ENCODE measurements at places on chromosomes 1 and 21.
A peak's percentile ranks its signal among the peaks of the same experiment; 100 is the strongest.

- no peaks in the 10 kb centered on the region for H3K4me1 ChIP-seq
- no peaks in the 10 kb centered on the region for H3K36me3 ChIP-seq
- DNase-seq: no peak
- no peaks in the 10 kb centered on the region for H3K27me3 ChIP-seq
Measured at GRCh38 chr1:162107911-162108310, 38.4 kb downstream of the NOS1AP start.

GRCh38 chr1:39105841-39106765, 80.0 kb downstream of the NDUFS5 start:
- peaks cover 22% of the 10 kb centered on the region for H3K4me1 ChIP-seq
- DNase-seq: no peak
- peak overlapping the region; percentile 52 for H3K27ac ChIP-seq

GRCh38 chr1:17176306-17177061, 28.4 kb upstream of the PADI1 start:
- DNase-seq: no peak
- H3K4me3 ChIP-seq: no peak overlapping the region
- no peak overlapping the region for H3K27ac ChIP-seq
- no peaks in the 10 kb centered on the region for H3K4me1 ChIP-seq
- H3K27me3 ChIP-seq: no peaks in the 10 kb centered on the region
- no peaks in the 10 kb centered on the region for H3K36me3 ChIP-seq

DNA sequence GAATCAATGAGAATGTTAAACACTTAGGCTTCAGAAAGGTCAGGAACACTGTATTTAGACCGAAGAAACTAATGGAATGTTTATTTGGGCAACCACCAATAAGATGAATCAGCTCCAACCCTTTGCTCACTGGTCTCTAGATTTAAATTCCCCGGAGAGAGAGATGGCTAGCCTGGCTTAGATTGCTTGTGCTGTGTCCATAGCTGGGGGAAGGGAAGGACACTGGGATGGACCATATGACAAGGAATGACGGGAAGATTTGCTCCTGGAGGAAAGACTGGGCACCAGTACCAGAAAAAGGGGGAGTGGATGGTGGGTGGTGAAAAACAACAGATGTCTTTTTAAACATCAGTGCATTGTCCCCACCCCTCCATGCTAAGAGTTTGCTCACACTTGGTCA, 426.6 kb downstream of the DUSP10 start:
- H3K4me3 ChIP-seq: no peak overlapping the region
- no peaks in the 10 kb centered on the region for H3K27me3 ChIP-seq
- H3K4me1 ChIP-seq: no peaks in the 10 kb centered on the region
- no peak for DNase-seq
- no peak overlapping the region for H3K27ac ChIP-seq

GRCh38 chr1:58785442-58786058, 1.7 kb upstream of the JUN start:
- no peaks in the 10 kb centered on the region for H3K27me3 ChIP-seq
- H3K27ac ChIP-seq: peak overlapping the region; percentile 92
- H3K4me1 ChIP-seq: peaks cover 37% of the 10 kb centered on the region
- no peaks in the 10 kb centered on the region for H3K36me3 ChIP-seq
- DNase-seq: no peak
- H3K4me3 ChIP-seq: peak overlapping the region; percentile 81

DNA sequence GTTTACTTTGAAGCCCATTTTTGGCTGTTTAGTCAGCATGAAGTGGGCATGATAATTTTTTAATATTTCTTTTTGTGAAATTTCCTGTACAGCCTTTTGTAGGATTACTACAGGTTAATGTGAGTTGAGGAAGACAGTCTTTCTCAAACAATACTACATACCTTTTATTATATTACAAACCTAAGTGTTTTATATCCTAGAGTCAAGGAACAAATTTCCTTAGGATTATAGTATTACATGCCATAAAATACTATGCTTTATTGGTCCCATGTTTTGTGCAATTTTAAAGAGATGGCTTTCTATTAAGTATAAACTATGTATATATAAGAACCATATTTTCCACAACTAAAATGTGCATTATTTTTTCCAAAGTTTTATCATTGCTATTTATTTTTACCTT, 9.2 kb upstream of the CHAF1B start:
- H3K4me1 ChIP-seq: no peaks in the 10 kb centered on the region
- no peak overlapping the region for H3K27ac ChIP-seq
- DNase-seq: no peak
- H3K4me3 ChIP-seq: no peak overlapping the region
- H3K27me3 ChIP-seq: no peaks in the 10 kb centered on the region
- peaks cover 65% of the 10 kb centered on the region for H3K36me3 ChIP-seq

DNA sequence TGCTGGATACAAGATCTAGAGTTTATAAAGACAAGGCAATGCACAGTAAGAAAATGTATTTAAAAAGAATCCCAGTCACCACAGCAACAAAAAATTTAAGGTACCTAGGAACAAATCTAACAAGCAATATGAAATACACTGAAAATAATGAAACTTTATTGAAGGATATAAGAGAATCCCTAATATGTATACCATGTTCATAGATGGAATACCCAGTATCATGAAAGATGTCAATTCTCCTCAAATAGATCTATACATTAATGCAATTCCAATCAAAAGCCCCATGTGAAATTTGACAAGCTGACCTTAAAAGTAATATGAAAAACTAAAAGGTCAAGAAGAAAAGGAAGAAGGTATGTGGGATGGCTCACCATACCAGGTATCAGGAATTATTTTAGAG, 109.2 kb downstream of the COQ8A start:
- H3K4me3 ChIP-seq: no peak overlapping the region
- no peaks in the 10 kb centered on the region for H3K27me3 ChIP-seq
- H3K4me1 ChIP-seq: no peaks in the 10 kb centered on the region
- H3K27ac ChIP-seq: no peak overlapping the region

GRCh38 chr1:119467857-119468668, 38.9 kb upstream of the HSD3B1 start:
- no peaks in the 10 kb centered on the region for H3K4me1 ChIP-seq
- no peaks in the 10 kb centered on the region for H3K27me3 ChIP-seq
- no peak overlapping the region for H3K27ac ChIP-seq
- no peak for DNase-seq
- no peaks in the 10 kb centered on the region for H3K36me3 ChIP-seq

GRCh38 chr21:44253832-44254710, 7.6 kb downstream of the DNMT3L start:
- H3K4me3 ChIP-seq: no peak overlapping the region
- H3K27me3 ChIP-seq: peaks cover 49% of the 10 kb centered on the region
- H3K4me1 ChIP-seq: no peaks in the 10 kb centered on the region
- DNase-seq: no peak
- no peak overlapping the region for H3K27ac ChIP-seq

- no peak for DNase-seq
- no peaks in the 10 kb centered on the region for H3K36me3 ChIP-seq
- H3K4me1 ChIP-seq: no peaks in the 10 kb centered on the region
- H3K27me3 ChIP-seq: peaks cover 75% of the 10 kb centered on the region
Measured at GRCh38 chr1:230760360-230760827, 13.2 kb downstream of the CAPN9 start.

- no peak overlapping the region for H3K4me3 ChIP-seq
- H3K27ac ChIP-seq: no peak overlapping the region
- DNase-seq: no peak
- H3K4me1 ChIP-seq: no peaks in the 10 kb centered on the region
- no peaks in the 10 kb centered on the region for H3K27me3 ChIP-seq
Measured at GRCh38 chr1:118275472-118276115, 90.6 kb upstream of the SPAG17 start.

All from K562 (cell line).